Activated CD4-positive, alpha-beta T cell treated with anti-CD3 and anti-CD28 coated beads, Interleukin-2, amount 50 U/mL, for 4 hours (primary cell): ENCODE measurements at places on chromosomes 11 and 22.

DNA sequence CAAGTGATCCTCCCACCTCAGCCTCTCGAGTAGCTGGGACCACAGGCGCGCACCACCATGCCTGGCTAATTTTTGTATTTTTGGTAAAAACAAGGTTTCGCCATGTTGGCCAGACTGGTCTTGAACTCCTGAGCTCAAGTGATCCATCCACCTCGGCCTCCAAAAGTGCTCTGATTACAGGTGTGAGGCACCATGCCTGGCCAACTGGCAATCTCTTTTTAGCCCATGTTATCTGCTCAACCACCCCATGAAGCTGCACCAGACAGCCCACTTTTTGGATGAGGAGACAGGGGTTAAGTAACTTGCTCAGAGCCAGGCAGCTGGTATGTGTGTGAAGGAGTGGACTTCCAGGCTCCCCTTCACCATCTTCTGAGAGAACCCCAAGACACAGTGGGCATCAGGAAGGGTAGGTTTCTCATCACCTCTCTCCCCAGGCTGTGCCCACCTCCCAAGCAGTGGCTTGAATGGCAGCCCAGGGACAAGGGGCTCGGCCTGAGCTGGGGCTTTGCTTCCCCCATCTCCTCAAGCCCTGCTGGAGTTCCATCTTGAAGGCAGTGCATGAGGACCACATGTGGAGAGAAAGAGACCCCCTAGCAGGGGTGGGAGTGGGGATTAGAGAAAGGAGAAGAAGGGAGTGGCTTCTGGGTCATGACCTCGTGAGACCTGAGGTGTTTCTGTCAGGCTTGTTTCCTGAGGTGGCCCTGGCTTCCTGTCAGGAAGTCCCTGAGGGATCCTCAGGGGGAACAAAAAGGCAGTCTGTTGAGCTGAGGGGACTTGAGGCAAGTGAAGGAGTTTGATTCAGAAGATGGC is 87.5 kb upstream of the PARVA start:
- DNase-seq = no peak

GRCh38 chr11:114279792-114280546 is 16.2 kb upstream of the NNMT start:
- no peak for DNase-seq

DNA sequence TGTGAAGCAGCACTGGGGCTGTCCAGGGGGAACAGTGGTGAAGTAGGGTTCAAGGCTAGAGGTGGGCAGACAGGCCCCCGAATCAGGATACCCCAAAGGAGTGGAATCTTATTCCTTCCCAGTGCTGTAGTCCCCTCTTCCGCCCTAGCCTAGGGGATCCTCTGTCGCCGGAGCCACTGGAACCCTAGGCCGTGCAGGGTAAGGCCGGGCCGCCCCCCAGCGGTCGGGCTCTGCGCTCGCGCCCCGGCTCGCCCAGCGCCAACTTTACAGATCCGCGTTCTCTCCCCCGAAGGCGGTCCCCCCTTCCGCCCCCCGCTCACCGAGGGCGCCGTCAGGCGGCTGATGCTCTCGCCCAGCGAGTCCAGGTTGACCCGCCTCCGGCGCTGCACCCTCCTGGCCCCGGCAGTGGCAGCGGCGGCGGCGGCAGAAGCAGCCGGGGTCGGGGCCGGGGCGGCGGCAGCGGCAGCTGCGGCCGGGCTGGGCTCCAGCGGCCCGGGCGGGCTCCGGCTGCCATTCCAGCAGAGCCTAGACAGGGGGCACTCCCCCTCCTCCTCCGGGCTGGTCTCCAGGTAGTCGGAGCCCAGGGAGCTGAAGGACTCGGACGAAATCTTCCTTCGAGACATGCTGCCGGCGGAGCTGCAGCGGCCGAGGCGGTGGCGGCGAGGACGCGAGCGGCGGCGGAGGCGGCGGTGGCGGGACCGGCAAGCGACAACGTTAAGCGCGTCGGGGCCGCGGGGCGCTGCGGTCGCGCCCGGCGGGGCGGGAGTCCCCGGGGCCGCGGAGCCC is 650 bp downstream of the GUCY1A2 start:
- no peak for DNase-seq

- DNase-seq = no peak
These were observed 26.5 kb upstream of the ROBO3 start for GRCh38 chr11:124838805-124839127.

- DNase-seq = no peak
These were observed 9.0 kb downstream of the TUBA8 start for GRCh38 chr22:18119409-18120110.

DNA sequence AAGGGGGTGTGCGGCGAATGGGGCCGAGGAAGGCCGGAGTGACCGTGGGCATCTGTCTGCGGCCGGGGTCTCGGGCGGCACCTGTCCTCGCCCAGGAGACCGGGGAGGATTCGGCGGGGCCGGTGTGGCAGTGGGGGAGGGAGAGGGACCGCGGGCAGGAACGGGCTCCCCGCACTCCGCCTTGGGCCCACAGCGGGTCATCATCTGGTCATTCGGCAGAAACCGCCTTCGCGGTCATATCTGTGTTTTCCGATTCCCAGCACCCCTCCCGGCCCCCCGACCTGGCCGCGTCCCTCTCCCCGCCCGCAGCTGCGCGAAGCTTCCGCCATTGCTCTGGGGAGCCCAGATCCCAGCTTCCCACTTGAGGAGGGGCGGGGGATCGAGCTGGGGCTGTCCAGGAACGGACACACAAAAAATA is 824 bp upstream of the CBX6 start:
- no peak for DNase-seq

GRCh38 chr11:76835928-76836612 is 24.6 kb upstream of the ACER3 start:
- no peak for DNase-seq

DNA sequence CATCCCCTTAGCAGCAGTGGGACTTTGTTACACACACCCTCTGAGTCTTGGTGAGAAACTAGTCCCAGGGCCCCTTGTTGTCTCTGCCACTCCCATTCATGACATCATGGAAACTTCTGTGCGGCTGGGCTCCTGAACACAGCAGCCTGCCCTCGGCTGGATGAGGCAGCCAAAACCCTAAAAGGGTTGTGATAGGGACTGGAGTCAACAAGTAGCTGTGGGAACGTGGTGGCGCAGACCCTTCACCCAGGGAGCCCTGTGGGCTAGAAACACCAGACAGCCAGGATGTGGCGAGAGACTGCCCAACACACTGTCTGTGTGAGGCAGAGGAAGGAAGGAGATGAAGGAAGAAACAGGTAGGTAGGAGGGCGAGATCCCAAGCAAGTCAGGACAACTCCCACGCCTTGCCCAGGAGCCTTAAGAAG is 3.9 kb downstream of the CD3D start:
- DNase-seq = peak; percentile 82

DNA sequence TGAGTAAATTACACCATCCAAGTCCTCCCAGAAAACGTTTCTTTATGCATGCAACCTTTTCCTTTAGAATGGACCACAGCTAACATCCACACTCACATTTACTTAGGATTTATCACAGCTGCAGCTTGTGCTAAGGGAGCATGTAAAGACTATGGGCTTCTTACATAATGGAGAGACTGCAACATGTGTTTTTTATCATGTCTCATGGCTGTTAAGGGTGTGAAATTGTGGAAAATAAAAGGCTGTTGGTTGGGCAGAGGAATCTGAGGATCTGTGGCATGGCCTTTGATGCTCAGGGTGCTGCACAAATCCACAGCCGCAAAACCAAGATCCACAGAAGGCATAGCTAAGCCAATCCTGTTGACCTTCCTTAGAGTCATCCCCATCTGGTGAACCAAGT is 112.0 kb upstream of the MTNR1B start:
- DNase-seq = no peak

DNA sequence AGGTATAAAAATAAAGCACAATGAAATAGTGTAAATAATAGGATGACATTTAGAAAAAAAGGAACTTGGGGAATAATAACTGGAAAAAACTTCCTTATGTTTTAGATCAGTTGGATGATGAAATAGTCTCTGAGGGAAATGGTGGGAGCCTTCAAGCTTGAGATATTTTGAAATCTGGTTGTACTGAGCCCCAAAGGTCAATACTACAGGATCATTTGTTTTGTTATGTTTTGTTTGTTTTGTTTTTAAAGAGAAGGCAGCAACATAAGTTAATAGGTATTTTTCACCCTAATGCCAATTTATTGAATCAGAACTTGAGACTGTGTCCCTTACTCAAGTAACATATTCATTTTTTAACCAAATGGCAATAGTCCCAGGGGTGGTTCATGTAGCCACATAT is 393.1 kb downstream of the ETS1 start:
- DNase-seq = no peak

- no peak for DNase-seq
These were observed 26.1 kb upstream of the CTSC start for GRCh38 chr11:88363648-88364065.

GRCh38 chr22:20315337-20316216 is 4.3 kb downstream of the DGCR6L start:
- DNase-seq = no peak

GRCh38 chr11:2555336-2555735 is 110.5 kb downstream of the KCNQ1 start:
- DNase-seq = no peak

DNA sequence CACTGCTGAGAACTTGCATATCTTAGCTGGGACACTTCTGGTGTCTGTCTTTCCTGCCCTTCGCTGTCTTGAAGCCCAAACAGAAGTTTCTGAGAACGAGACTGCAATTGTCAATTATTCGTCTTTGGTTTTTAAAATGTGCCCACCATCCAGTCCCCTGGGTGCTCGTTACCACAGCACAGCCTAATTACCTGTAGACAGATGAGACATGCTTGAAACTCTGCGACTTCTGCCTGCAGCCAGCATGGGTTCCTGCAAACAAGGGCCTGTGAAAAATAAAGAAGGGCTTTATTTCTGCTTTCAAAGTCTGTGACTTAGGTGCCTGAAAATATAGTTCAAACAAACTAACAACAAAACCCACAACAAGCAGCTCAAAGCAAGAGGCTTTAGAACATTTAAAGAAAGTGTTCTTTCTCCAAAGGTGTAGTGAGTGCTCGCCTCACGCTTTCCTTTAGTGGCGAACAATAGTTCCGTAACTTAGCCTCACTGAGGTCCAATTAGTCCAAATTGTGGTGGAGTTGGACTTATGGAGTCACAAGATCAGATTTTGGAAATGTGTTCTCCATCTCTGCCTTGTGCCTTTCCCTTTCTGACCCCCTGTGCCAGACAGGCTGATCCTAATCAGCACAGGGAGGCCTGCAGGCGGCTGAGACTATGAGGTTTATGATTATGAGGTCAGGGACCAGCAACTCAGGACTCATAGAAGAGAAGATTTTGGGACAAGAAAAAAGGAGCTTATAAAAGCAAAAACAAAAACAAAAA is 20.4 kb upstream of the GRAMD1B start:
- DNase-seq = no peak

GRCh38 chr11:45662665-45663485 is 2.5 kb downstream of the CHST1 start:
- DNase-seq = no peak

DNA sequence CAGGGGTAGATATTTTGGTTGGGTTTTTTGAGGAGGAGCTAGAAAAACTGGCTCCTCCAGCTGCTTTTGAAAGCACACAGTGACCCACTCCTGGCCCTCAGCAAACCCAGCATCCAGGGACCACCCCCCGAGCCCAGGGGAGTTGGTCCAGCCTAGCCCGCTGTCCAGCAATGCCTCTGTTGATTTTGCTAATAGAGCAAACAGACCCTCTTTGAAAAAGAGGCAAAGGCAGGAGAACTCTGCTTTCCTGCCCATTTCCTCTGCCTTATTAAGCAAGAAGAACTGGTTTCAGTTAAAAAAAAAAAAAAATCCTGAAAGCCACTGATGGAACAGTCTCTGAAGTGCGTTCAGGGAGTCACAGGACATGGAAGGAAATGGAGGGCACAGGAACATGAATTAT is 25.3 kb downstream of the ABTB2 start:
- DNase-seq = no peak

DNA sequence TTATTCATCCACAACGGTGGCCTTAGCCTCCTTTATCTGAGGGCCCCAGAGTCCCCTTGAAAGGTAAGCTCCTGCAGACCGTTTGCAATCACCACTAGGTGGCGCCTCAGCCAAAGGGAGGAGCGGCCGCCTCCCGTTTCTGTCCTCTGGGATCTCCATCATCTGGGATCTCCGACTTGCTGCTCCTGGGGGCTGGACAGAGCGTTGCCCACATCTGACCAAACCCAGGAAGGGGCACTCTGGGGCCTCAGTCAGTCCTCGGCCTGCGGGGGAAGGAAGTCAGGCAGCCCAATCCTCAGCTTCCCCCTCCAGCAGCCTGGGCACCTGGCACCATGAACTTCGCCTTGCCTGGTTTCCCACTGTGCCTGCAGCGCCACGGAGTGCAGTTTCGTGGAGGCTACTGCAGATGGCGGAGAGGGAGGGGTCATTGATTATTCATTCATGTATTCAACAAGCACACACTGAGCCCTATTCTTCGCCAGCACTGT is 23.5 kb downstream of the TP53I11 start:
- peak; percentile 41 for DNase-seq

DNA sequence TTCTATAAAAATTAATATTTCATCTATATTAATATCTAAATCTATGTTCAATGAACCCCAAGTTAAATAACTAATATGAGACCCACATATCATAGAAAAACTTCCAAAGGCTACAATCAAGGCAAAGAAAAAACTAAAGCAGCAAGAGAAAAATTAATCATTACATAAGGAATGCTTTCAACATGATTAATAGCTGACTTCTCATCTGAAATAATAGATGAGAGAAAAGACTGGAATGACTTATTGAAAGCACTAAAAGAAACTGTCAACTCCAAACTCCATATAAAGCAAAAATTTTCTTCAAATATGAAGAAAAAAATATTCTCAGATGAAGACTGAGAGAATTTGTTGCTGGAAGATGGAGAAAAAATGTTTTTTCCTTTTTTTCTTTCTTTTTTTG is 13.0 kb downstream of the TRIM5 start:
- no peak for DNase-seq

DNA sequence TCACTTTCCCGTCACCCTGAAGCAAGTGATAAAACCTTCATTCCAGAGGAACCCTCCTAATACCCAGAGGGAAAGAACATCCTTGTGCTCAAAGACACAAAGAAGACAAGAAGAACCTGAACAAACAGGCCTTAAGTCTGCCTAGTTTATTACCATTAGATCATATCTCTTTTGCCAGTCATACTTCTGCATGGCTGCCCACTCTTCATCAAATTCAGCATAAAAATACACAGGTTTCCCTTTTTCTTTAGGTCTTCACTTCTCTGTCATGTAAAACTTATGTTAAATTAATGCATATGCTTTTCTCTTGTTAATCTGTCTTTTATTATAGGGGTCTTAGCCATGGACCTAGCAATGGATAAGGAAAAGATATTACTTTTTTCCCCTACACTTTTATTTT is 459.7 kb downstream of the DLG2 start:
- no peak for DNase-seq

- DNase-seq = no peak
These were observed 60.9 kb downstream of the LRP5 start for GRCh38 chr11:68373189-68373814.
